ENCODE measurements at places on chromosomes 12 and 14.

DNA sequence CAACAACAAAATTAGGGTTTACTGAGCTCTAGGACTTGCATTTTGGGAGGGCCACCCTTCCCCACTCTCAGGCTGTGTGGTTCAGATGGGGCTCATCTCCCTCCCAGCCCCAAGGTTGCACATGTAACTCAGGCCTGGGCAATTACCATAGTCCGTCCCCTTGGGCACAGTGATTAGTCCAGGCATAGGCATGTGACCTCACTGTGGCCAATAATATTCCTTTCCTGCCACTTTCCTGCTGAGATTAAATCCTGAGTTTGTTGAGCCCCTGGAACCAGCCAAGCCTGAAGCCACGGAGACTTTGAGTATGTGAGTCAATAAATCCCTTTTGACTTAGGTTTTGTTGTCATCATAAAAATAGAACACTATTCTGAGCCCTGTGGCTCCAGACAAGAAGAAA lies 113.0 kb downstream of the AACS start:
- no peak for DNase-seq

- DNase-seq, result no peak
Measured at GRCh38 chr12:61009192-61009591, 1251.0 kb upstream of the USP15 start.

DNA sequence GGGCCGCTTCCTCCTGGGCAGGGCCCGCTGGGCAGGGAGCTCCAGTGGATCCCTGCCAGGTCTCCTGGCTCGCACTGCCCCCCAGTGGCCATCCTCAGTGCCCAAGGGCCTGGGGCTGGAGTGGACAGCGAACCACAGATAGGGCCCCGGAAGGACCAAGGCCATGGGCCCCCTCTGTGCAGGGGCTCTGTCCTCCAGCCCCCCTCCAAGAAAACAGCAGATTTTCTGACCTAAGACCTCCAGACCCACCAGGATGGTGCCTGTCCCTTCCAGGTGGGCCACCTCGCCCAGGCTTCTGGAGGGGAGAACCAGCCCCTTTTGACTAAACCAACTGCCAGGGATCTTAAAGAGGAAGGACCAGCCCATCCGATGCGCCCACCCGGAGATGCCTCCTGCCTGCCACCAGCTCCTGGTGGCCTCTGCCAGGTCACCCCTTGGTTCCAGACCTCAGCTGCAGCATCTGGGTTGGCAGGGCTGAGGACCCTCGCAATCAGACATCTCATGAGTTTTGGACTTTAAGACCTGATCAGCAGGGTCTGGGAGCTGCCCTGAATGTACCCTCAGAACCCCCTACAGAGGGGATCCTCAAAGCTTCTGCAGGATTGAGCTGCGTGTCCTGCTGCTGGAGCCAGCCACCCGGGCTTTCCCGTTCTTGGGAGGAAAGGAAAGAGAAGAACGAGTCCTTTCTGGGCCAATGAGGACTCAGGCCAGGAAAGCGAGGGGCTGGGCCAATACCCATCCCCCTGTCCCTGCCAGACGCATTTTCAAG lies 325.8 kb upstream of the DIO3 start:
- DNase-seq, result no peak

DNA sequence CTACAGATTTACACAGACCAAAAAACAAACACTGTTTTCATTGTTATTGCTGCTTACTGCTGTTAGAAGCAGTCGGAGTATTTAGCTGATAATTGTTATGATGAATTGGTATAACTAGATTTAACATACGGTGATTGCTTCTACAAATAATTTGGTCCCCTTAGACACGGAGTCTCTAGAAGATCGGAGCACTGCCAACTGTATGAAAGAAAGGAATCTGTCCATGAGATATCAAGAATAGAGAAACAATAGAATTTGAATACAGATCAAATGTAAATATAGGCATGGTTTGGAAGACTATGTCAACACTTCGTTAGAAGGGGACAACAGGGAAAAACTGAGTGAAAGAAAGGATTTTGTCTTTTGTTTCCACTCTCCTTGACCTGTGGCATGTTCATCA lies 110.9 kb downstream of the PPP2R5E start:
- no peak for DNase-seq

DNA sequence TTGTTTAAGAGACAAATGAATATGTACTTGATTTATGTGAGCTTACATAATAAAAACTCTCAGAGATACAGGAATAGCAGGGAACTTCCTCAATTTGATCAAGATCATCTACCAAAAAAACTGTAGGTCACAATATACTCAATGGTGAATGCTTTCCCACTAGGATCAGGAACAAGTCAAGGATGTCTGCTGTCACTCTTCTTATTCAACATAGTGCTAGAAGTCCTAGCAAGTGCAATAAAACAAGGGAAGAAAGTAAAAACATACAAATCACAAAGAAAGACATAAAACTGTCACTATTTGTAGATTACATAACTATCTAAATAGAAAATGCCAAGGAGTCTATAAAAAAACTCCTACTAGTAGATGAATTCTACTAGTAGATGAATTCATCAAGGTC lies 41.9 kb upstream of the PAWR start:
- no peak for DNase-seq

Data from non-pigmented ciliary epithelial cell (primary cell).